ENCODE measurements at places on chromosomes 3 and 15. TPM values are rescaled to one million over a fixed set of nuclear protein-coding genes. Genes with fewer than 3 reads are reported as not detected.

DNA sequence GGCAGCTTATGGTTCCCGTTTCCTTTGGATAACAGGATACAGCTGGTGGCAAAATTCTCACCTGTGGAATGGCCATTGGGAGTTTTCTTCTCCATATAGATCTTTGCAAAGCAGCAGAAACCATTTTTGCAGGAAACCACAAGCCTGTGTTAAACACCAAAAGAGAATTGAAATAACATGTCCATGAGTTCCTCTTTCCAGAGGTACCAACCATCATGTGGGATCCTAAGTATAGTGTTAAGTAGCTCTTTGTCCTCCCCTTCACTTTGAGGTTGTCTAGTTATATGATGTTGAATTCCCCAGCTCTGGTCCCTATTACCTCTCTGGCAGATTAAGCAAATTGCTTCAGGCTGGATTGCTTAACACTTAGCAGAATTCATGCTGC lies 94.9 kb downstream of the AKAP13 start:
- no peak for DNase-seq
- peaks cover 55% of the 10 kb centered on the region for H3K4me1 ChIP-seq
- peak overlapping the region; percentile 7 for H3K27ac ChIP-seq
- H3K4me3 ChIP-seq = no peak overlapping the region

GRCh38 chr3:172072543-172072942 lies 33.2 kb downstream of the FNDC3B start:
- H3K27ac ChIP-seq = no peak overlapping the region
- DNase-seq = no peak
- no peak overlapping the region for H3K4me3 ChIP-seq
- H3K27me3 ChIP-seq = no peaks in the 10 kb centered on the region

DNA sequence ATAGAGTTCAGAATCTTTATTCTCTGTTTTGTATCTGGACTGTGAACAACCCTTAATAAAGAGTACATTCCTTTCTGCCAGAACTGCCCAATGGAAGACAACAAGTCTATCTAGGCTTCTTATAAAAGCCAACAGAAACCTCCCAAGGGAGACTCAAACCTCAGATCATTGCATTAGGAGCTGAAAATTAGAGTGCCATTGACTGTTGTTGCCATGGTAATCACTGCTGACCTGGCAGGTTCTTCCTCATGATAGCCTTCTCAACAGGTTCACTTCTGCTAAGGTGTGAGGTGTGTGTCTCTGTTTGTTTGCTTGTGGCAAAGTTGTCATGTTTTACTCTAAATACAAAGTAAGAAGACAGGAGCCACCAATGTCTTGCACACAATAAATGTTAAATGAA lies 79.2 kb downstream of the TMEM108 start:
- no peaks in the 10 kb centered on the region for H3K27me3 ChIP-seq
- H3K27ac ChIP-seq = no peak overlapping the region
- no peak overlapping the region for H3K4me3 ChIP-seq
- peaks cover 9% of the 10 kb centered on the region for H3K4me1 ChIP-seq

GRCh38 chr3:170475092-170475685 lies 56.5 kb downstream of the CLDN11 start:
- H3K27ac ChIP-seq = no peak overlapping the region
- H3K4me3 ChIP-seq = no peak overlapping the region
- peaks cover 47% of the 10 kb centered on the region for H3K4me1 ChIP-seq
- no peaks in the 10 kb centered on the region for H3K36me3 ChIP-seq

DNA sequence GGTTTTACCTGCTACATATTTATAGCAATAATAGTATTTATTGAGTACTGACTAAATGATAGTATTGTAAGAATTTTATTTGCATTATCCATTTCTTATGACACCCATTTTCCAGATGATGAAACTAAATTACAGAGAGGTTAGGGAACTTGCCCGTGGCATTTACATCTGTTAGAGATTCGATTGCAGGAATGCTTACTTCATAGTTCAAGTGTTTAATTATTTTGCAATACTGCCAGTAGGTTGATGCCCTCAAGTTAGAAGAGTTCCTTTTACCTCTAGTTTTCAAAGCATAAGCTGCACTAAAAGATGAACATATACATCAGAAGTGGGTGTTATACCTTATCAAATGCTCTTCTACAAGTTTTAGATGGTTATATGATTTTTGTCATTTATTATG lies 362.8 kb upstream of the RGMA start:
- no peak for DNase-seq
- H3K27me3 ChIP-seq = no peaks in the 10 kb centered on the region
- H3K27ac ChIP-seq = no peak overlapping the region
- no peaks in the 10 kb centered on the region for H3K36me3 ChIP-seq

DNA sequence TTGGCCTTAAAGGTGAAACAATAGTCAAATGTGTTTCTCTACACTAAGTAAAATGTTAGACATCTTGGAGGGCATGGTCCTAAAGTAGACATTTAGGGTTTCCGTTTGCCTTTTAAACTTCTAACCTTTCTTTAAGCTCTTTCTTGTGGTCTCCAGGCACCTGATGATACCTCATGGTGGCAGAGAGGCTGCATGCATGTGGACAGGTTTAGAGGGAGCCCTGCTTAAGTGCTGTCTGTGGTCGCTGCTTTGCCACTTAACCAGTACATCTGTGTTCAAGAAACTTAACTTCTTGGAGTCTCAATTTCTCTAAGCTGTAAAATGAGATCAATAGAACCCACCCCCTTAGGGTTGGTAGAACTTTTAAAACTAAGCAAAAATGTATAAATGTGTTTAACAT lies 6.2 kb downstream of the MITF start:
- H3K4me3 ChIP-seq = no peak overlapping the region
- H3K4me1 ChIP-seq = peaks cover 5% of the 10 kb centered on the region
- H3K27me3 ChIP-seq = peaks cover 18% of the 10 kb centered on the region
- H3K36me3 ChIP-seq = no peaks in the 10 kb centered on the region
- no peak for DNase-seq
- H3K27ac ChIP-seq = no peak overlapping the region

GRCh38 chr15:52421029-52421428 lies 107.7 kb downstream of the MYO5A start:
- peaks cover 3% of the 10 kb centered on the region for H3K36me3 ChIP-seq
- no peaks in the 10 kb centered on the region for H3K4me1 ChIP-seq
- H3K27me3 ChIP-seq = no peaks in the 10 kb centered on the region
- no peak for DNase-seq
- H3K4me3 ChIP-seq = no peak overlapping the region

GRCh38 chr3:119580067-119580760 lies 922 bp downstream of the ADPRH start:
- H3K27me3 ChIP-seq = no peaks in the 10 kb centered on the region
- peak overlapping the region; percentile 93 for H3K27ac ChIP-seq
- H3K36me3 ChIP-seq = no peaks in the 10 kb centered on the region
- no peak for DNase-seq

- H3K27ac ChIP-seq = no peak overlapping the region
- no peak for DNase-seq
- no peaks in the 10 kb centered on the region for H3K27me3 ChIP-seq
- no peak overlapping the region for H3K4me3 ChIP-seq
Observed at GRCh38 chr3:111238885-111239284, 167.3 kb downstream of the NECTIN3 start.

- peaks cover 56% of the 10 kb centered on the region for H3K36me3 ChIP-seq
- H3K4me1 ChIP-seq = peaks cover 57% of the 10 kb centered on the region
- no peak for DNase-seq
- H3K27me3 ChIP-seq = no peaks in the 10 kb centered on the region
Observed at GRCh38 chr15:60372756-60373155, 25.0 kb downstream of the ANXA2 start.

GRCh38 chr3:129586746-129587430 lies 19.6 kb downstream of the PLXND1 start:
- no peaks in the 10 kb centered on the region for H3K36me3 ChIP-seq
- no peaks in the 10 kb centered on the region for H3K27me3 ChIP-seq
- H3K4me1 ChIP-seq = peaks cover 29% of the 10 kb centered on the region
- H3K27ac ChIP-seq = peak overlapping the region; percentile 92
- no peak for DNase-seq

GRCh38 chr15:33089878-33090757 lies 104.4 kb downstream of the FMN1 start:
- H3K4me3 ChIP-seq = no peak overlapping the region
- no peaks in the 10 kb centered on the region for H3K36me3 ChIP-seq
- no peaks in the 10 kb centered on the region for H3K27me3 ChIP-seq
- no peak overlapping the region for H3K27ac ChIP-seq
- DNase-seq = no peak

GRCh38 chr3:157754451-157754850 lies 251.2 kb upstream of the VEPH1 start:
- H3K36me3 ChIP-seq = no peaks in the 10 kb centered on the region
- no peak overlapping the region for H3K27ac ChIP-seq
- no peak for DNase-seq
- peaks cover 30% of the 10 kb centered on the region for H3K4me1 ChIP-seq
- no peak overlapping the region for H3K4me3 ChIP-seq
- peaks cover 4% of the 10 kb centered on the region for H3K27me3 ChIP-seq

DNA sequence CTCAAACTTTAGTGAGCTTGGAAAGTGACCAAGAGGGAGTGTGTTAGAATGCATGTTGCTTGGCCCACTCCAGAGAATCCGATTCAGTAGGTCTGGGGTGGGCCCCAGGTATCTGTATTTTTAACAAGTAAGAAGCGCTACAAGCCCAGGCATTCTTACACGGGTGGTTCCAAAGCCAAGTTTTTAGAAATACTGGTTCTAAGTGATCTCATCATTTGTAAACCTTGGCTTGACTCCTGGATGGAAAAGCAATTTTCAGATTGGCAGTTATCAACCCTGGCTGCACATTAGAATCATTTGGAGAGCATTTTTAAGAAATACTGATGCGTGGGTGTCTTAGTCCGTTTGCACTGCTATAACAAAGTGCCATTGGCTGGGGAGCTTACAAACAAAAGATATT lies 27.3 kb upstream of the ST8SIA2 start:
- no peak overlapping the region for H3K4me3 ChIP-seq
- H3K27me3 ChIP-seq = peaks cover 3% of the 10 kb centered on the region
- DNase-seq = no peak
- H3K4me1 ChIP-seq = peaks cover 25% of the 10 kb centered on the region

GRCh38 chr3:151925419-151925818 lies 52.0 kb downstream of the SUCNR1 start:
- no peak for DNase-seq
- no peaks in the 10 kb centered on the region for H3K27me3 ChIP-seq
- H3K36me3 ChIP-seq = no peaks in the 10 kb centered on the region

DNA sequence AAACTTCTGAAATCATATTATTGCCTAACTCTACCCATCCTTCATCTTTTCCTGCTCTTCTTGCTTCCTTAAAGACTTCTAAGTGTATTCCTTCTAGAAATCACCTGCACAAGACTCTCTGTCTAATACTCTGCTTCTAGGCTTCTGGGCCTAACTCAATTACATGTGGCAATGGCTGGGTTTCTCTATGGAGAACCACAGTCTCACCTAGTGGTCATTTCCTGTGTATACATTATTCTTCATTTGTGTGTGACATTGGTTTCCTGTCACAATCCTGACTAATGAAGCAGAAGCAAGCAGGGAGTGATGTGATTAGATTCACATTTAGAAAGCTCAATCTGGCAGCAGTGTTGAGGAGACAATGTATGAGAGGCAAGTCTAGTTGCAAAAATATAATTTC lies 16.9 kb upstream of the CLDN1 start:
- no peak overlapping the region for H3K4me3 ChIP-seq
- H3K36me3 ChIP-seq = no peaks in the 10 kb centered on the region
- peak overlapping the region; percentile 15 for H3K27ac ChIP-seq
- no peaks in the 10 kb centered on the region for H3K27me3 ChIP-seq

DNA sequence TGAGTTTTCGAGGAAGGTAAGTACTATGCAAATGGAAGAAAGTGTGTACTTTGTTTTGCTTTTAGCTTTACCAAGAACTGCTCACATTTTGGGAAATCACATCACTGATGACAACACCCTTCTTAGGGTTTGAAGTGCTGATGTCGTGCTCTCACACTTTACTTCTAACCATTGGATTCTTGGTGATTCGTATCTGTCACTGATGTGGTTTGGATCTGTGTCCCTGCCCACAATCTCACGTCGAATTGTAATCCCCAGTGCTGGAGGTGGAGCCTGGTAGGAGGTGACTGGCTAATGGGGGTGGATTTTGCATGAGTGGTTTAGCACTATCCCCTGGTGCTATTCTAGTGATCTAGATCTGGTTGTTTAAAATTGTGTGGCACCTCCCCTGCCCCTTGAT lies 75.4 kb upstream of the RGMA start:
- peaks cover 24% of the 10 kb centered on the region for H3K27me3 ChIP-seq
- no peak for DNase-seq
- H3K4me3 ChIP-seq = no peak overlapping the region
- H3K36me3 ChIP-seq = peaks cover 3% of the 10 kb centered on the region
- H3K4me1 ChIP-seq = peaks cover 10% of the 10 kb centered on the region

DNA sequence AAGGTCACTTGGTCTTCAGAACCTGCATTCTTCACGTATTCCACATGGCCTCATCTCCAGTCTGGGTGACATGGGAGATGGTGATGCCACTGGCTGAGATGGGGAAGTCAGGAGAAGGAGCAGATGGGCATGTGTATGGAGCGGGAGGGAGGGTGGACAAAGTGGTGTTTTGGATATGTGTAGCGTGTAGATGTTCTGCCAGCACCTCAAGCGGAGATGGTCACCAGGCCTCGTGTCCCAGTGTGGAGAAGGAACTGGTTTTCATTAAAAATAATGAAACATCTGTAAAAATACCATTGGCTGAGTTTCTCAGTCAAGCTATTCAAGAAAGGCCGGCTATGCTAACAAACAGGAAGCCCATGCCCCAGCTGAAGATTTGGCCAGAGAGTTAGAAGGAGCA lies 26.2 kb downstream of the LARP6 start:
- H3K27me3 ChIP-seq = no peaks in the 10 kb centered on the region
- H3K36me3 ChIP-seq = peaks cover 11% of the 10 kb centered on the region
- peak; percentile 16 for DNase-seq
- H3K4me1 ChIP-seq = peaks cover 21% of the 10 kb centered on the region

DNA sequence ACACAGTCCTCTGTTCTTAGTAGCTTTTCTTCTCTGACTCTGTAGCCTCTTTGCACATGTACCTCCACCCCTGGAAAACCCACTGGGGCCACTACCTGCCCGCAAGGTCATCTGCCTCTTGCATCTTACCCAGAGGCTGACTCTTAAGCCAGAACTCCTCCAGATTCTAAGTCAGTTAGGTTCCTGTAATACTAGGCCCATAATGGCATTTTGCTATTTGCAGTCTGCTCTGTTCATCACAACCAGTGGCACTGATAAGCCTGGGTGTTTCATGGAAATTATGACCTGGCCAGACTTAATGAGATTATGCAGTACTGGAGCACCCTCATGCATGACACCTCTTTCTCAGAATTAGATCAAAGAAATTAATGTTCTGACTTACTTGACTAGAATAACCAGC lies 31.7 kb upstream of the ATG7 start:
- H3K4me3 ChIP-seq = no peak overlapping the region
- H3K27me3 ChIP-seq = no peaks in the 10 kb centered on the region
- no peaks in the 10 kb centered on the region for H3K36me3 ChIP-seq
- H3K4me1 ChIP-seq = no peaks in the 10 kb centered on the region

- H3K27ac ChIP-seq = no peak overlapping the region
- no peak overlapping the region for H3K4me3 ChIP-seq
- peaks cover 81% of the 10 kb centered on the region for H3K27me3 ChIP-seq
Observed at GRCh38 chr3:134932035-134932434, 137.0 kb downstream of the EPHB1 start.

Gene SLC28A1
- total RNA-seq = 0.31 TPM

Gene IL20RB
- total RNA-seq = 0.56 TPM

Gene UBAP1L
- total RNA-seq = 2.6 TPM

Gene FURIN
- 62.1 TPM for total RNA-seq

Gene FRMD4B
- total RNA-seq = 38.7 TPM

Gene DNAJA4
- 15.0 TPM for total RNA-seq

Gene ANKRD63
- total RNA-seq = 1.5 TPM

Gene CNTN3
- 7.7 TPM for total RNA-seq

Gene SLC24A5
- 1.3 TPM for total RNA-seq
